ENCODE measurements at places on chromosomes 7 and 10.

DNA sequence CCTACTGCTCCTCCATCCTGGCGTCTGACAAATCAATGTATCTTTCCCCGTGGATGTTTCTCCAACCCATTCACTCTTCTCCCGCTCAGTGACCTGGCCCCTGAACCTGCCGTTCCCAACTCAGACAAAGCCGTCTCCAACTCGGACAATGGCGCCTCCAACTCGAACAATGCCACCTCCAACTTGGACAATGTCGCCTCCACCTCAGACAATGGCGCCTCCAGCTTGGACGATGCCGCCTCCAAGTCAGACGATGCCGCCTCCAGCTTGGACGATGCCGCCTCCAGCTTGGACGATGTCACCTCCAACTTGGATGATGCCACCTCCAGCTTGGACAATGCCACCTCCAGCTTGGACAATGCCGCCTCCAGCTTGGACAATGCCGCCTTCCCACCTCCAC is 608.6 kb downstream of the DNAJB6 start:
- no peak for ATAC-seq

DNA sequence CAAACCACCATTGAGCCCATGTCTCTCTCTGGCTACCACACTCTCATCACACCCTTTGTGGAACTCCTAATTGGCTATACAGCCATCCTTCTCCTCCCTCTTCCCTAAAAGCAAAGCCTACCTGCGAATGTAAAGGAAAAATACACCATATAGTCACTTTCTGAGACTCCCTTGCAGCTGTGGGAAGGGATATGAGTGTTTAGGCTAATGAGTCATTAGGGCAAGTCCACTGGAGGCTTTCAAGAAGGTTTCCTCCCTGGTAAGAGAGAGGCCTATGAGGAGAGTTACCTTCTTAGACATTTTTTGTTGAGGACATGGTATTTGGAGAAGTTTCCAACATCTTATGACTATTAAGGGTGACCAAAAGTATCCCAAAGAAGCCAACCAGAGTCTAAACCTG is 4.1 kb upstream of the TMEM243 start:
- ATAC-seq, result no peak

DNA sequence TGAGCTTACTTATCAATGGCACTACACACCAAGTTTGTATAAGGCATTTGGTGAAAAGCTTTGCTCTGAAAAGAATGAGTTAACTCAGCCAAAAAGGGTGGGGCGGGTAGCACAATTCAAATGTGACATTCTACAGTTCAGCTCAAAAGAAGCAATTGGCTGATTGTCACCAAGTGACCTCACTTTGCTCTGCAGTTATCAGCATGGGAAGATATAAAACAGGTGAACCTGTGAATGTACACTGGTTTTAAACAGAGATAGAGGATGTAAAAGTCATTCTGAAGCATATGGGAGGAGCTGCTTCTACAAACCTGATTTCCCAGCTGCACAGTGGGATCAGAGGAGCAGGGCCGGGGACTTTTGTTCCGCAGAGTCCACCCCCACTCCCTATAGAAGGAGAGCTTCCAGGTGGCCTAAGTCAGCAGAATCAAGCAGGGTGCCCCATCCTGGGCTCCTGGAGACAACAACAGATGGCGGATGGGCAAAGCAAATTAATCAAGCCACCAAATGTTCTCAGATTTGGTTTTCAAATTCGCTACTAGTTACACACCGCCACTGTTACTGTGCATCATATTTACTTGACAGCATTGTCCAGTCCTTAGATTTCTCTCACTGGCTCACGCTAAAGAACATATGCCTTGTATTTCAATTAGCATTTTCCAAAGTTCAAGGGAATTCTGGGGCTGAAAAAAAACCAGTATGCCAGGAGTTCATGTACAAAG is 27.5 kb upstream of the NPVF start:
- ATAC-seq, result no peak

DNA sequence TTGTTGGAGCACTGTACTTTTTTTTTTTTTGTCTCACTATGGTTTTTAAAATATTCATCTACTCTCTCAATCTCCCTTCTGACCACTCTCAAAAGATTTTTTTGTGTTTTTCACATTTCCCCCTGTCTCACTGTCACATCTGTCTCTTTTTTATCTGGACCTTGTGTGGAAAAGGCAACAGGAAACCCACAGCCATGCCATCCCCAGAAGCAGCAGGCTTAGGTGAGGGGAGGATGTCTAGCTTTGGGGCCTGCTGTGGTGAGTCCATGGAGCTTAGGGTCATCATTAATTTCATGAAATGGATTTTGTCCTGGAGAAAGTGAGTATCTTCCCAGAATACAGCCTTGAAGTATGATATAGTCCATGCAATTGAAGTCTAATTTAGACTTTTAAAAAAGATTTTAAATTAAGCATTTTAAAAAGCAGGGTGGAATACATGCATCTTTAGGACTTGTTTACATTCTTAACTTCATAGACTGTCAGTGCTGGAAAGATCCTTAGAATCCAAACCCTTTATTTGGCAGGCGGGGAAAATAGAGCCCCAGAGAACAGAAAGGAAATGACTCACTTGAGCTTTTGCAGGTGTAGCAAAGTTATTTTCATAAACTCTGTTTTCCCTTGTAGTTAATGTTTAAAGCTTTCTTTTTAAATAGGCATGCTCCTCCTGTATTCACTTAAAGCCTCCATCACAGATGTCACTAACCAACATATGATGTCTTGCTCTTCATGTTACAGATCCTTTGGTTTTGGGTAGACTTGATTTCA is 25.1 kb downstream of the MINDY4 start:
- ATAC-seq, result no peak

DNA sequence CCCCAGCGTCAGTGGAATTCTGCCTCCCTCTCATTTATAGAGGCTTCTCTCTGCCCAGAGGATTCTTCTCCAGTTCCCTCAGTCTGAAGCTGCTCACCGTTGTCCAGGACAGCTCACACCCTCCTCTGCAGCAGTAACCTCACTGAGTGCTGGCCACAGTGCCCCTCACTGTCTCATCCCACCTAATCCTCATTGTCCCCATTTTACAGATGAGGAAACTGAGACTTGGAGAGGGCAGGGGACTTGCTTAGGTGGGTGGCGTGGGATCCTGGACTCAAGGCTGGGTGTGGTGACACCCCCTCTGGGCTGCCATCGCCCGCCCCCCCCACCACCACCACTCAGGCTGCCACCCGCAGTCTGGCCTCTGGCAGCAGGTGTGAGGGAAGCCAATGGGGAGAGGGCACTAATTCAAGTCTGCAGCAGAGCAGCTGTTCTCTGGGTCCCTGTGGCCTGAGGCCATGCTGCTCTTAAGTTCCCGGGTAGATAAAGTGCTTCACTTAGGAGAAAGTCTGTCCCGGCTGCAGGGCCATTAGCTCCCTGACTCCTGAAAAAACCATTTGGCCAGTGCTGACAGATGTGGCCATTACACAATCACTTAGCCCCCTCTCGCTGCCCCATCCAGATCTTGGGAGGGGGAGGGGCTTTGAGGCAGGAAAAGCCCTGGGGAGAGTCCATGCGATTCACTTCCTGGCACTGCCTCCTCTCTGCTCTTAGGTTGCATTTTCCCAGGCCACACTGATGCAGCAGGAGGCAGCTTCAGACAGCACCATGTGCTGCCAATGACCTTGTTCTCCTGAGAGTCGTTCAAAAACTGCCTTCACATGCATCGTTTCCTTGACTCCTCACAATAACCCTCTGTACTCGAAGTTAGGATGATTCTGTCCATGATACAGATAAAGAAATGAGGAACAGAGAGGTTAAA is 36.3 kb downstream of the DRGX start:
- no peak for ATAC-seq
